WTC11 (cell line): ENCODE measurements at places on chromosomes 4 and X. TPM values are rescaled to one million over a fixed set of nuclear protein-coding genes. Genes with fewer than 3 reads are reported as not detected.

The VCX2 gene
- total RNA-seq: not detected in 3 replicates

DNA sequence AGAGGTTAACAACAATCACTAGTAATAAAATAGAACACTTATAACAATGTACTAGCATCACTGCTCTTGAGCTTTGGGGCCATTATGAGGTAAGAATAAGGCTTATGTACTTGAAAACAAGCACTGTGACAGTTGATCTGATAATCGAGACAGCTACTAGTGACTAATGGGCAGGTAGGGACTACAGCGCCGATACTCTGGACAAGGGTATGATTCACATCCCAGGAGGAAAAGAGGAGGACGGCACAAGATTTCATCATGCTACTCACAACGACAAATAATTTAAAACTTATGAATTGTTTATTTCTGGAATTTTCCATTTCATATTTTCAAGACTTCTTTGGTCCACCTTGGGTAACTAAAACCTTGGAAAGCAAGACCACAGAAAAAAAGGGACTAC lies 62.3 kb downstream of the FAM184B start:
- no peak for DNase-seq

The BEX4 gene
- 57.9 to 71.6 TPM (median 67.9 TPM) in 3 replicates for total RNA-seq

- DNase-seq: no peak
Observed at GRCh38 chr4:38856046-38856445, 571 bp downstream of the TLR6 start.

GRCh38 chr4:140106289-140106844 lies 47.6 kb downstream of the MAML3 start:
- no peak for DNase-seq

The FOXO4 gene
- total RNA-seq: 35.3 to 48.3 TPM (median 37.0 TPM) in 3 replicates

GRCh38 chr4:168667376-168667775 lies 170.5 kb downstream of the PALLD start:
- no peak for DNase-seq

GRCh38 chrX:153527208-153527607 lies 9.8 kb downstream of the ATP2B3 start:
- no peak for DNase-seq

- DNase-seq: no peak
Observed at GRCh38 chr4:123892368-123892976, 495.9 kb downstream of the SPRY1 start.

DNA sequence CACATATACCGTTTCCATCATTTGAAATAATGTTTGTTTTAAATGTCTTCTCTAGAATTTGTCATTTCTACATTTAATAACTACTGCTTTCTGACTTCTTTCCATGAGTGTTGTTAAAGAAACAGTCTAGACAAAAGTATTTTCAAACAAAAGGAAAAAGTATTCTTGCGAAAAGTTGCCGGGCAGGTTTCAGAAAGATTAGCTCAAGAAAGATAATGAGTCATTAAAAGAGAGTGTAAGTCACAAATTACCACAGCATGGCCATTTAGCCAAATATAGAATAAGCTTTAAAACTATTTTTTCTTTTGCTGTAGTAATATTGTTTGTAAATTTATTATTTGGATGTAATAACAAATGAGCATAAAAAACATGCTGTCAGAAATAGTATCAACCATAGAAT lies 493.0 kb downstream of the TLL1 start:
- DNase-seq: no peak

DNA sequence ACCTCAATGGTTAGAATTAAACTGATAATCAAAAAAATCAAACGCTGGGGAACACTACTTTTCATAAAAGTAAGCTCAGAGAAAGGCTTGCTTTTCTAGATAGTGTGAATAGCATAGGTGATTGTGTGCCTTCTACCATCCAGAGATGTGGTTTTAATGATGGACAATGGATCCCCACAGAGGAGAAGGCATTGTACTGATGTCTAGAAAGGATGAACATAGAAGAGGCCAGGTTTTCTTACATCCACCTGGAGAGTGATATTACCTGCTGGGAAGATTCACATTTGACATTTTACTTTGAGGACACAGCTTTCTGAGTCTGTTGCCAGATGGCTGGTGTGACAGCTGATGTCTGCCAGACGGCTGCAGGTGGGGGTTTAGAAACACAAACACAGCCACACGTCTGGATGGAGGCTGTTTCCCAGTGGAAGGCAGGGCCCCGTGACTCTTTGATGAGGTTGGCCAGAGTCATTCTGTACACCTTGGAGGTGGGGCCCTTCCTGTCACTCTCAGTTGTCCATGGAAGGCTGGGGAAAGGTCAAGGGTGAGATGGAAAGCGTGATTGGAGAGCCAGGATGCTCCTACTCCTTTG lies 114.4 kb downstream of the PSAPL1 start:
- no peak for DNase-seq
